ENCODE measurements at places on chromosomes 1 and 21. TPM values are rescaled to one million over a fixed set of nuclear protein-coding genes. Genes with fewer than 3 reads are reported as not detected.

DNA sequence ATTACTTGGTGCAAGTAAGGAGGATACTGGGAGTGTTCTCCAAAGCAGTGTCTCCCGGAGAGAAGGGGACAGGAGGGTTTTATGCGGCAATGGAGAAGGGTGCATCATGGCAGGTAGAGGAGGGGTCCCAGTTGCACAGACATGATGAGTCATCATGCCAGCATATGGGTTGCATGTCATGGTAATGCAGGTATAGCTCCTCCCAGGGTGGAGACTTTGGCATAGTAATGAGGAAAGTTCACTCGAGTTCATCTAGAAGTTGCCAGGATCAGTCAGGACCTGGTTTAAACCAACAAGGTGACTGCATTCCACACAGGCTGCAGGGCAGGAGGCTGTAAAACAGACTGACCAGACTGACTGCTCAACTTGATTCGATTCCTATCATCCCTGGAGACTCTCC, 355.7 kb upstream of the DUSP10 start:
- ATAC-seq, result peak; percentile 53

The ZNF678 gene
- total RNA-seq, result 1.7 TPM

The GTF2B gene
- total RNA-seq, result 53.1 TPM

DNA sequence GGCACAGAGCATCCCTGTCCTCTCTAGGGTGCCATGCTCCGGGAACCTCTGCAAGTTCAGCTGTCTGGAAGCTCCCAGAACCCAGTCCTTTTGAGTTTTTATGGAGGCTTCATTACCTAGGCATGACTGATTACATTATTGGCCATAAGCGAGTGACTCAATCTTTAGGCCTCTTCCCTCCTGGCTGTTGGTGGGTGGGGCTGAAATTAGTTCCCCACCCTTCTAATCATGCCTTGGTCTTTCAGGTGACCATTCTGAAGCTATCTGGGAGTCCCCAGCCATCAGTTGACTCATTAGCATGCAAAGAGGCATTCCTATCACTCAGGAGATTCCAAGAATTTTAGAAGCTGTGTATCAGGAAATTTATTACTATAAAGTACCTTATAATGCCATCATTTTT, 46.6 kb downstream of the WLS start:
- peak; percentile 60 for ATAC-seq

DNA sequence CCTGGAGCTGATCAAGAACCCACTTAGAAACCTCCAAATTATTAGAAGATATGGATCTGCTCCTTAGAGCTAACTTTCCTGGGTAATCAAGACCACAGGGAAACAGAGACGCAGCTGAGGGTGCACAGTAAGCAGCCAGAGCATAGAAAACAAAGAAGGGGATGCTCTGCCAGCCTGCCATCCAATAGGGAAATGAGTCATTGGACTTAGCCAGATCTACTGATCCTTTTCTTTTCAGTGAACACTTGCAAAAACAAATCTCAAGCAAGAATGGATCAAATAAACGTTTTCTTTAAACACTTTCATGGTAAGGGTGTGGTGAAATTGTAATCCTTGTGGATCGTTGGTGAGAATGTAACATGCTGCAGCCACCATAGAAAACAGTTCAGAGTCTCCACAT, 474.0 kb downstream of the LTN1 start:
- ATAC-seq, result no peak

DNA sequence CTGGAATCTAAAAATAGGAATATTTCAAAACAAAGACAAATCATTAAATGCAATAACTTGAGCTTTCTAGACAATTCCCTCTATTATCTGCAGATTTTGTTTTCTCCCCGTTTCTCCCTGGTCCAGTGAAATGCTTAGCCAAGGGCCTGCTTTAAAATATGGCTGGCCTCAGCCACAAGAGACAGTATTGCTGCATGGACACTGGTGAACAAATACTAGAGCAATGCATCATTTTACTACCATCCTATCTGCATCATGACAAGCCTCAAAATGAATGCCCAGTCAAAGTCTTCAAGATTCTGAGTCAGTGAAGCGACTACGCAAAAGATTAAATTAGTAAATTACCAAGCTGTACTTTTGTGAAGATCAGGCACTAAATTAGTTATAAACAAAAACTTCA, 80.5 kb downstream of the ENAH start:
- no peak for ATAC-seq

DNA sequence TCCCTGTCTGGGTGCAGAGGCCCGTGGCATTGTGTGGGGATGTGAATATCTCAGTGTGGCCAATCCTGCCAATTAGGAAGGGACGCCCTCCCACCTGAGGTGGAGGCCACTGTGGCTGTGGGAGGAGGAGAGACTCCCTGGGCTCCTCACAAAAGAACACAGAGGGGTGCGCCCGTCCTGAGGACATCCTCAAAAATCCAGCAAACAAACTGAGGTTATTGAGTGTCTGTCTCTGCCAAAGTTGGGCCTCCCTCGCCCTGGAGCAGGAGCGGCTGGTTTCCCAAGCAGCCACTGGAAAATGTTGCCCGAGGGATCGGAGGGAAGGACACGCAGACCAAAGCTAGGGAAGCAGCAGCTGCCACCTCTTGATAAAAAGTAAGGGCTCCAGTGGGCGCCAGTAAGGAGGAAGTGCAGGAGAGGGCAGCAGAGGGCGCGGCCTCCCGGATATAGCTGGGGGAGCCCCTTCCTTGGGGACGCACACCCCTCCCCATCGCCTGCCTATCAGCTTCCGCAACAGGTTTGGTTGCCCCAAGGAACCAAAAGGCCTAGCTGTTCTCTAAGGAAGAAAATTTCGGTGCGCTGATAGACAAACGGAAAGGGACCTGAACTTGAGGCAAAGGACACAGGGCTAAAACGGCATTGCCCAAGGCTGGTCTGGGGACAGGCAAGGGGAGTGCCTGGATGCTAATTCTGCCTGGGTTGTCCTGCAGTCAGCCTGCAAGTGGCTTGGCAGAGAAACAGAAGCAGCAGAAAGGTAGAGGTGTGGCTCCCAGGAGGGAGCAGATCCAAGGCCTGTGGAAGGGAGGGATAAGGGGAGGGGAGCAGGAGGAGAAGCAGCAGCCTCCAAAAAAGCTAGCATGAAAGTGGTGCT, 1.7 kb upstream of the GRIK3 start:
- ATAC-seq, result no peak

DNA sequence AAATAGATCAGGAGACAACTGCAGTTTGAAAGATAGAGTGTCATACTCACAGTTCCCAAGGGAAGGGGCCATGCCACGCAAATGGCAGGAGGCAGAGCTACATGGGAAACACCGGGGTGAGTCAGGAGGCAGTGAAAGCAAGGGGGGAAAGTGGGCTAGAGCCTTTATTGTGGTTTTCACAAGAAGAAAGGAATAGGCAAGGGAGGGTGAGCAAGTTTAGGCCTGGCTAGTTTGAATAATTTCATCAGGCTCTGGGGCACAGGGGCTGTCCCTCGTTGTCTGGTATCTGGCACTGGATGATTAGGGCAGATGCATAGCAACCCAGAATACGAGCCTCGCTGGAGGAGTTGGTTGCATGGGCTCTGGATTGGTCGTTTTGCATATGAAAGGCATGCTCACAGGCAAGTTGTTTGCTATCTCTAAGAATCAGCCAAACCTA, 17.0 kb upstream of the ITLN2 start:
- ATAC-seq, result peak; percentile 99
